ENCODE measurements at places on chromosomes 5 and 9. TPM values are rescaled to one million over a fixed set of nuclear protein-coding genes. Genes with fewer than 3 reads are reported as not detected.

The GABRB2 gene
- not detected for total RNA-seq

The ZNF483 gene
- total RNA-seq: 2.6 TPM

- DNase-seq: no peak
Measured at GRCh38 chr9:71581101-71581500, 187.2 kb downstream of the CEMIP2 start.

DNA sequence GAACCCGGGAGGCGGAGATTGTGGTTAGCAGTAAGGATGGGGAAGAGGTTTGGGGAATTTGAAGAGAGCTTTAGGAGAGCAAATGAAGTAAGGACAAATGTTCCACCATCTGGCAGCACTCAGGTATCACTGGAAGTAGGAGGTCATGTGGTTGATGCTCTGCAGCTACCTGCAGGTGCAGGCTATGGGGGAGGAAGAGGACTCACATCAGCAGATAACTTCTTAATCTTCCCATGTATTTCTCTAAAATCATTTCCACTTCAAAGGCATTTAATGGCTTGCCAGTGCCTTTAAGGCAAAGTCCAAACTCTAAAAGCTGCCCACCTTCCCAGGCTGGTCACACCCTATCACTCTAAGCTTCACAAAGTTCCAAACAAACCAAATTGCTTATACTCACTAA is 8.1 kb upstream of the HAVCR1 start:
- no peak for DNase-seq

The ASPN gene
- total RNA-seq: not detected
